ENCODE measurements at places on chromosomes 12 and 14. TPM values are rescaled to one million over a fixed set of nuclear protein-coding genes. Genes with fewer than 3 reads are reported as not detected.

DNA sequence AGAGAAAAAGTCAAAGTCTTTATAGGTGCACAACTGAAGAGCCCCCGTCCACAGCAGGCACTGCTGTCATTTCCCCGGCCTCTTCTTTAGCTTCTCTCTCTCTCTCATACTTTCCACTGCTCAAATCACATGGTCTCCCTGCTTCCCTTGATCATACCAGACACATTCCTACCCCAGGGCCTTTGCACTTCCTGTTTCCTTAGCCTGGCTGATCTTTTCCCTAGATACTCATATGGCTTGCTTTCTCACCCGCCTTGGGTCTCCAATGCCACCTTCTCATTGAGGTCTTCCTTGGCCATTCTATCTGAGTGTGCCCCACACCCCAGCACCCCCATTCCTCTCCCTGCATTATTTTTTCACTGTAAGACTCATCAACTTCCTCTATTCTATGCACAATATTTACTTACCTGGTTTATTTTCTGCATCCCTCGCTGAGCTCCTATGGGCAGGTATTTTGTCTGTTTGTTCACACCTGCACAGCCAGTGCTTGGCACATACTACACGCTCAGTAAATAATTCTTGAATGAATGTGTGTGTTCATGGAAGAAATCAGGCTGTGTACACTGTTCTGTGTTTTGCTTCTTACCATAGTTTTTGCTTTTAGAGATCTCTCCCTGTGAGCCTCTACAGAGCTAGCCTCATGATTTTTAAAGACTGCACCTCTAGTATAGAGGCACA, 31.9 kb downstream of the SERPINA1 start:
- DNase-seq = no peak

DNA sequence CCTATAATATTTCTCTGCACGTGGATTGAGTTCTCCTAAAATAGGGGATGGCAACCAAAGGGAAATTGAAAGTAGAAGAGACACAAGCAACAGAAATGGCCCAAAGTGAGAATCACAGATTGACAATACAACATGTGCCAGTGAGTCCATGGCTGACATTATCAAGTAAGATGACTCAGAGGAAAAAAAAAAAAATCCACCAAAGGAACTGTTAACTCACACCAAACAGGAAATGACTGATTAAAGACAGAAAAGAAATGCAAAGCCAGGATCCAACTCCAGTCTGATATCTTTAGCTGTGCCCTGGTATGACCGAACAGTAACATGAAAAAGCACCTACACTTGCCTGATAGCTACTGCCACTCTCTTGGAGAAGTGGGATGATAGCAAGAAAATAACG, 485.0 kb downstream of the PRKD1 start:
- DNase-seq = no peak

- no peak for DNase-seq
These were observed 135.6 kb downstream of the SLC25A21 start for GRCh38 chr14:37036669-37037341.

DNA sequence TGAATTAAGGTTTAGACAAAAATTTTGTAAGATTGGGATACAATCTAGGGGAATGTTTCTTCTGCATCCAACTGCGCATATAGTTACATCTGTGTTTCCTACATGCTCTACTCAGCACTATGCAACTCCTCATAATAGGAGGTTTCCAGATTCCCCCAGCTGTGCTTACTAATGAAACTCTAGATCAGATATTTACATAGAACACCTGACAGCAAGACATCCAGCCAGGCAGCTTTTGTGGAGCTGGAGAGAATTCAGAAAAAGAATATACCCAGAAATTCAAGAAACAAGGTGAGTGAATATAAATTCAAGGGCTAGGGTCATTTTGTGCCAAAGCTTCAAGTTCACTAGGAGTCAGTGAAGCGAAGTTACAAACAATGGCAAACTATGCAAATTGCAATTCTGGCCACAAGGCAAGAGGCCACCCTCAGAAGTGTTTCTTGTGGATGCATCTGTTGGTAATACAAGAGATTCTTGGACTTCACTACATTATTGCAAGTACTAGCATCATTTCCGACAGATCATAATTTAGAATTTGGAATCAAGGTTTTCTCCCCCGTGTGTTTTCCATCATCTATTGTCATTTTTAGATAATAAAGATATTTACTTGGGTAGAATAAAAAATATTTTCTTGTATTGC, 341.2 kb upstream of the NAV3 start:
- DNase-seq = no peak

DNA sequence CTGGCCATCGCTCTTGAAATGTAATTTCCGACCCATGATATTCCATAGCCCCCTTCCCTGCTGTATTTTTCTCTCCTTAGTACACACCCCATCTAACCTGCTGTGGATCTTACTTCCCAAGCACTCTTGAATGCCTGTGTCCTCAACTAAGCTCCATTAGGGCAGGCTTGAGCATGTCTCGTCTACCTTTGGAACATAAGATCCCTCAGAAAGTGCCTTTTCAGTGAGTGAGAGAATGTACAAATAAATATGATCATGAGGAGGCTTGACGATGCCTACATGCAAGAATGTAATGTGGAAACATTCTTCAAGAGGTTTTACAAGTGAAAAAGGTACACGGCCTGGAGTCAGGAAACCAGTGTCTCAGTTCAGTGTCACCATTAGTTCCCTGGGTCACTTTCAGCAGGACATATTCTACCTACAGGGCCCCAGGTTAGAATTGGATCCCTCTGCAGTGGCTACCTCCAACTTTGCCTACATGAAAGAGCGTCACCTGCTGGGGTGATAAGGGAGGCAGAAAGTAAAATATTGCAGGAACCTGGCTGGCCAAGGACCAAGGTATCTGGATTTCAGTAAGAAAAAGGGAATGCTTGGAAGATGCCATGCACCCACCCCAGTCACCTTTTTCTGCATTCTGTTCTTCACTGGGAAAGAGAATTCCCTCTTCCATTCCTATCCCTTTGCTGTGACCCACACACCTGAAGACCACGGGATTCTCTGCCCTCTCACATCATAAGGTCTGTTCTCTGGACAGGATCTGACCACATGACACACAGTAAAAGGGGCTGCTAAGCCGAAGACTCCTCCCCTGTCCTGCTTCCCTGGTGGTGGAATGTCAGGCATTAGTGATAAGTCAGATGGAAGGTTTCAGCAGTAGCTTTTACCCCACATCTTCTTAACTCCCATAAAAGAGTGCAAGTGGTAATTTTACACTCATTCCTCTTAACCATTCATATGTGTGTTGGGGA, 24.6 kb upstream of the SERPINA1 start:
- DNase-seq = no peak

GRCh38 chr14:31886156-31886835, 190.8 kb upstream of the ARHGAP5 start:
- DNase-seq = no peak

- no peak for DNase-seq
These were observed 11.3 kb downstream of the ASB8 start for GRCh38 chr12:48145981-48146380.

DNA sequence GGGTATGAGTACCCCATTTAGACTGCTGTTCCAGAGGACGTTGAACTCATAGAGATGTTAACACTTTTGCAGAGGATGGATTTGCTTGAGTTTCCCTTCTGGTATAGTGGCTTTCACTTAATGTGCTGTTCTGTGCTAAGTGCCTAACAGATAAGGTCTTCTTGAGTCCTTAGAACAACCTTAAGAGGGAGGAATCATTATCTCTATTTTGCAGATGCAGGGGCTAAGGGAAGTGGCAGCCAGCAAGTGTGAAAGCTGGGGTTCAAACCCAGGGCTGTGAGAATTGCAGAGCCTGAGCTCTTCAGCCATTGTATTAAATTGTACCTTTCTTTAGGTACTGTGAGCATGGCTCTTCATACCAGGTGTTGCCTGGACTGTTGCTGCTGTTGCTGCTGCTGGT, 122.1 kb upstream of the NRXN3 start:
- no peak for DNase-seq

DNA sequence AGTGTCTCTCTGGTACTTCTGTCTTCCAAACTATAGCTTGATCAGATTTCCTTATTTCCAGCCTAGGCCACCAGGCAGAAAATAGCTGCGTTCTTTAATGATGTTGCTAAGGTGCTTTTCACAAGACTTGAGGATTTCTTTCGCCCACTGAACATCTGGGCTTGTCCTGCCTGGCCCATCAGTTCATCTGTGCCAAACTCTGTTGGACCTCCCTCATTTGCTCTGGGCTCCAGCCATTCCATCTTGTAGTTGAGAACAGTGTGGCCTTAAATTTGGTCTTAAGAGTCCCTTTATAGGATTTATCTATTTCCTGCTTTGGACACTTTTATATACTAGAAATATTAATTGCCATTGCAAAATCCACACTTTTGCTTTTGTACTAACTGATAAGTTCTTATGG, 109.6 kb downstream of the TTLL5 start:
- no peak for DNase-seq

ITGA5 gene
- total RNA-seq = 49.1 TPM

GALNT8 gene
- total RNA-seq = 24.5 TPM

MYO1A gene
- 281 TPM for total RNA-seq

INHBE gene
- total RNA-seq = not detected

KLRB1 gene
- 3.2 TPM for total RNA-seq
